Large intestine (tissue), 12 donors: ENCODE measurements at places on chromosomes 6 and 20. TPM values are rescaled to one million over a fixed set of nuclear protein-coding genes. Genes with fewer than 3 reads are reported as not detected.

- DNase-seq, result no peak
- no peak overlapping the region for H3K27ac ChIP-seq
- no peaks in the 10 kb centered on the region for H3K36me3 ChIP-seq
Observed at GRCh38 chr20:3068986-3069900, 2.2 kb upstream of the OXT start.

DNA sequence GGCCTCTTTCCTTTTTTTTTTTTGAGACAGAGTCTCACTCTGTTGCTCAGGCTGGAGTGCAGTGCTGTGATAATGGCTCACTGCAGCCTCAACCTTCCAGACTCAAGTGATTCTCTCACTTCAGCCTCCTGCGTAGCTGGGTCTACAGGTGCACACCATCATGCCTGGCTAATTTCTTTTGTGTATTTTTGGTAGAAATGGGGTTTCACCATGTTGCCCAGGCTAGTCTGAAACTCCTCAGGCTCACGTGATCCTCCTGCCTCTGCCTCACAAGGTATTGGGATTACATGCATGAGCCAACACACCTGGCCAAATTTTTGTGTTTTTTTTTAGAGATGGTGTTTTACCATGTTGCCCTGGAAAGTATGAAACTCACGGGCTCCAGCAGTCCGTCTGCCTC is 29.3 kb downstream of the SRC start:
- no peak for DNase-seq
- H3K36me3 ChIP-seq, result peaks cover 32% of the 10 kb centered on the region
- no peaks in the 10 kb centered on the region for H3K27me3 ChIP-seq
- no peak overlapping the region for H3K4me3 ChIP-seq
- peaks cover 20% of the 10 kb centered on the region for H3K4me1 ChIP-seq
- H3K27ac ChIP-seq, result no peak overlapping the region

DNA sequence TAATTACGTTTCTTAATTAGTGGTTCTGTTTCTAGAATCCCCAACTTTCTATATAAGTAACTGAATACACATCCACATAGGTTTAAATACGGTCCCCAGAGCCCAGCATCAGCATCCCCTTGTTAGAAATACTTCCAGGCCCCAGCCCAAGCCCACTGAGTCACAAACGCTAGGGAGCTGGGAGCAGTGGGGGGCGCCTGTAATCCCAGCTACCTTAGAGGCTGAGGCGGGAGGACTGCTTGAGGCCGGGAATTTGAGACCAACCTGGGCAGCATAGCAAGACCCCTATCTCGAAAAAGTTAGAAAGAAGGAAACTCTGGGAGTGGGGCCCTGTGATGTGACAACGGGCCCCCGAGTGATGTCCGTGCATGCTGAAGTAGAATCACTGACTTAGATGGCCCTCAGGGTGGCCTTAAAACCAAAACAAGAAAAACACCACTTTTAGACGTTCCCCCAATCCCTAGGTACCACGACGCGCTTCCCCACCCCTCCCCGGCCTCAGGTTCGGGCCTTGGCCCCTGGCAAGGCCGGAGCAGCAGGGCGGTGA is 1.3 kb upstream of the PPP1R3G start:
- H3K4me1 ChIP-seq, result peaks cover 10% of the 10 kb centered on the region
- H3K27ac ChIP-seq, result no peak overlapping the region
- DNase-seq, result no peak
- no peaks in the 10 kb centered on the region for H3K36me3 ChIP-seq
- peaks cover 27% of the 10 kb centered on the region for H3K27me3 ChIP-seq

- no peak for DNase-seq
- no peaks in the 10 kb centered on the region for H3K36me3 ChIP-seq
- H3K27ac ChIP-seq, result no peak overlapping the region
- H3K27me3 ChIP-seq, result no peaks in the 10 kb centered on the region
Observed at GRCh38 chr6:159456349-159456748, 236.7 kb downstream of the SOD2 start.

DNA sequence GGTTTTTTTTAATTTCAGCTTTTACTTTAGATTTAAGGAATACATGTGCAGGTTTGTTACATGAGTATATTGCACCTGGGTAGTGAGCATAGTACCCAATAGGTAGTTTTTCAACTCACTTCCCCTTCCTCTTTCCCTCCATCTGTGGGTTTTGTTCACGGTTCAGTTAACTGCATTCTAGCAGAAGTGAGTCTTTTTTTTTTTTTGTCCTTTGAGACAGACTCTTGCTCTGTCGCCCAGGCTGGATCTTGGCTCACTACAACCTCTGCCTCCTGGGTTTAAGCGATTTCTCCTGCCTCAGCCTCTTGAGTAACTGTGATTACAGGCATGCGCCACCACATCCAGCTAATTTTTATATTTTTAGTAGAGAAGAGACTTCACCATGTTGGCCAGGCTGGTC is 8.7 kb downstream of the UBR2 start:
- H3K27me3 ChIP-seq, result no peaks in the 10 kb centered on the region
- peaks cover 4% of the 10 kb centered on the region for H3K4me1 ChIP-seq
- no peak for DNase-seq
- H3K4me3 ChIP-seq, result no peak overlapping the region

DNA sequence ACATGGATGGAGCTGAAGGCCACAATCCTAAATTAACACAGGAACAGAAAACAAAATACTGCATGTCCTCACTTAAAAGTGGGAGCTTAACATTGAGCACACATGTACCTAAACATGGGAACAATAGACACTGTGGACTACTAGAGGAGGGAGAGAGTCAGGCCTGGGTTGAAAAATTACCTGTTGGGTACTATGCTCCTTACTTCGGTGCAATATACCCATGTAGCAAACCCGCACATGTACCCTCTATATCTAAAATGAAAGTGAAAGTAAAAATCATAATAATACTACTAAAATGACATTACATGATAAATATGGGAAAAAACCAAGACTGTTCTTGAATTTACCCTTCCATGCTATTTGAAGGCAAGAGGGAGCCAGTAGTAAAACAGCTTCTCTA is 1273.8 kb upstream of the ADGRB3 start:
- H3K27ac ChIP-seq, result no peak overlapping the region
- H3K4me3 ChIP-seq, result no peak overlapping the region
- H3K4me1 ChIP-seq, result no peaks in the 10 kb centered on the region
- no peak for DNase-seq
- no peaks in the 10 kb centered on the region for H3K36me3 ChIP-seq

The MLIP gene
- 0.66 TPM for polyA plus RNA-seq

The FERMT1 gene
- polyA plus RNA-seq, result 21.4 TPM

The MYCT1 gene
- 8.5 TPM for polyA plus RNA-seq

The SEC63 gene
- polyA plus RNA-seq, result 67.0 TPM

The PSORS1C1 gene
- 0.33 TPM for polyA plus RNA-seq
